NCI-H510A treated with DMSO at 0.1 percent for 48 hours (cell line): ENCODE measurements at places on chromosomes 2 and 18.

DNA sequence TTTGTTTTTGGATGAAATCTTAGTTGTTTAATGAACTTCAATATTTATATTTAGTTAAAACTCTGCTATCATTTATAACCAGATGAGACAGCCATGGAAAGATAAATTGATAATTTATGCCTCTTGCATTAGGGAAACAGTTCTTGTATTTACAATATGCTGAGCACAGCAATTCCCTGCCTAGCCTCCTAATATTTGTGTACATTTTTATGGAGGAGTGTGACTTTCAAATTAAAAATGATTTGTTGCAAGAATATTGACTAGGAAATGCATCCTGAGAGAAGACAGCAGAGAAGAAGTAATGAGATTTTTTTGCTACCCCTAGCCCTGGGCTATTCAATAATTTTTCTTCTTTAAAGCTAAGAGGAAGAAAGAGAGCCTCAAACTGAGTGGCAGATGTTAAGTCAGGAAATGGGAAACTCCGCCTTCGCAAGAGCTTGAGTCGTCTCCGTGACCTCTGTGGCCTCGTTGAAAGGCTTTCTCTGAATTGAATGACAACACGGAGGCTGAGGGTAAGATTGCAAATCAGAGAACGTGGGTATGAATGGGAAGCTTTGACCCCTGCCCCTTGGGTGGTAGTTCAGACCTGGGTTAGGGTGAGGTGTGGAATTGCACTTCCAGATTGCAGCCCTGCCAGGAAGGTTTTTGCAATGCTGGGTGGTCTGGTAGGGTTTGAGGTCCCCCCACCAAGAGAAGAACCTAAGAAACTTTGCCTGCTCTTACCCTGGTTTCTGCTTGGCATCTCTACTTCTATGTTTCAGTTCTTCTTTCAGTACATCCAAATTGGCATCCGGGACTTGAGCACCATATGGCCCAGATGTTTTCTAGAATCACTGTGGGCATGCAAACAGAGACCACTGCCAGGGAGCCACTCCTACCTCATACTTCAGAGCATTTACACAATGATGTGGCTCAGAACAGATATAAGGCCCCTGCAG is 210.3 kb upstream of the RBMS1 start:
- peak; percentile 20 for DNase-seq

DNA sequence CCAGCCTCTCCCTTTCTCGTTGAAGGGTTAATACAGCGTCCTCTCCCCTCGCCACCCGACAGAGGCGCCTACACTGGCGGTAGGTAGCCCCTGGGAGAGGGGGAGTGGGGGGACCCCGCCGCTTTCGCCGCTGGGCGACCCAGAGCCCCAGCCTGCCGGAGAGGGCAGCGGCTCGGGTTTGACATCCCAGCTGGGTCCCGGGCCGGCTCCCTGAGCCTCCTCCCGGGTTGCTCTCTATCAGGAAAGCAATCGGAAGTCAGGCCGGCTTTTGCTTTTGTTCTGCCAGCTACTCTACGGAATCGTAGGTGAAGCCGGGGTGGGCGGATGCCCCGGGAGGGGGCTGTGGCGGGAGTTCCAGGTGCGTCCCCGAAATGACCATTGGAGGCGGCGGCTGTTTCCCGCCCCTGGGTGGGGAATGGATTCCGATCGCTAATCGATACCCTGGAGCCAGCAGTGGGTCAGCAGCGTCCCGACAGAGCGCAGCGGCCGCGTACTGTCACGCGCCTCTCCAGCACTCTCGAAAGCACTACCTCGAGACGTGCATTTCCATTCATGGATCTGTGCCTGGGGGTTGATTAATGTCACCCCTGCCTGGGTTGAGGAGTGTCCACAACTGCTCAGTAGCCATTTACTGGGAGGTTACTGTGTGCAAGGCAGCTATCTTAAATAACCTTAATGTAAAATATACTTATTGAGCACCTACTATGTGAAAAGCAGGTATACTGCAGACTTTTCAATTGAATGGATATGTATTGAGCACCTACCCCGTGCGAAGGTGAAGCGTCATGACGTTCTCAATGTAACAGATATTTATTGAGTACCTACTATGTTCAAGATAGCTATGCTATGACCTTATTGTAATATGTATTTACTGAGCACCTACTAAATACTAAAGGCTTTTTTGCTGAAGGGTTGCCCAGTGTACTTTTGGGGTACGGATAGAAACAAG is 1.1 kb downstream of the MAPK4 start:
- DNase-seq: peak; percentile 34

- no peak for DNase-seq
Measured at GRCh38 chr2:45849491-45850283, 198.2 kb downstream of the PRKCE start.

GRCh38 chr2:148817210-148817708 is 57.8 kb upstream of the KIF5C start:
- peak; percentile 4 for DNase-seq

DNA sequence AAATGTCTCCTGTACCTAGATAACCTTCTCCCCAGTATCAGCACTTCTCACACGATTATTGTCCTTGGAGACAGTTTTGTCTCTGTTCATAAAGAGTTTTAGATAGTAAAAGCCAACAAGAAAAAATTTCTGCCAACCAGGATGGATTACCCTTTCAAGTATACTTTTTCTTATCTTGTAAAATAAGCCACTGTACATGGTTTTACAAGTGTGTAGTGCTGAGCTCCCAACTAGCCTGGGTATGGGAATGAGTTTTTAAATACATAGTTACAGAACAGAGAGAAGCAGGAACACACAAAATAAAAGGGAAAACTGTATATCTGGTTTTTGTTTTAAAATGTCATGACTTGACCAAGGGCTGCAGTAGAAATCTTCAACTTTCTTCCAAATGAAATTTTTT is 76.7 kb downstream of the C18orf54 start:
- no peak for DNase-seq

GRCh38 chr2:12675801-12676200 is 40.9 kb upstream of the TRIB2 start:
- no peak for DNase-seq

DNA sequence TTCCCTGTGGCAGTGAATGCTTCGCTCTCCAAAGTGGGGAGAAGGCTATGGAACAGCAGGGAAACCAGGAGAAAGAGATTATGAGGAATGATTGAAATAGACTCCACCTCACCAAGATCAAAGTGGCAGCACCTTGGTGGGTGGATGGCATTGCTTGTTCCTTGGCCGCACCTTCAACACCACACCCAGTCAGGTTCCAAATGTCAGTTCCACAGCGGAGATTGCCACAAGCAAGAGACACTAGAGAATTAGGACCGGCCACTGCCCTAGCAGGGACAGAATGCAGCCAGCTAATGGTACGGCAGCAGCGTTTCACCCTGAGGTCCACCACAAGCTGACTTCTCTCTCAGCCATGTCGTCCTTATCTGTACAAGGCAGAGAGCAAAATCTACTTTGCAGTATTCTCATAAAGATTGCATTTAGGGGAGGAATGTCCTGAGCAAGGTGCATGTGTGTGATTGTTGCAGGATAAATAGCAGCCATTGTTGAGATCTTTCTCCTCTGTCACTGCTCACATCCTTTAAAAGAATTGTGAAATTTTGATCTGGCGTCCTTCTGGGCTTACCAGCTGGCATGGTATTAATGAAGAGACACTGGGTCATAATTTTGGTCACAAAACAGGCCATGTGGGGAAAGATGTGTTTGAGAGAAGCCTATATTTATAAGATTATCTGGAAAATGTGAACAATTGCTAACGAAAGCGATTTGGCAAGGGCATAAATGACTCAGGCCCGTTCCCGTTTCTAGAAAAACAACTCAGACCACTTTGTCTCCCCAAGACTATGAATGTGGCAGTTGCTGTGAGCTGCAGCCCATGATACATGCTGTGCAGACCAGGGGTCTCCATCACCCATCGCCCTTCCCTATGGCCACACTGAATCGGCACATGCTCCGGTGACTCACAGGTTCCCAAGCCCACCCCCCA is 228.6 kb upstream of the ID2 start:
- DNase-seq: no peak

DNA sequence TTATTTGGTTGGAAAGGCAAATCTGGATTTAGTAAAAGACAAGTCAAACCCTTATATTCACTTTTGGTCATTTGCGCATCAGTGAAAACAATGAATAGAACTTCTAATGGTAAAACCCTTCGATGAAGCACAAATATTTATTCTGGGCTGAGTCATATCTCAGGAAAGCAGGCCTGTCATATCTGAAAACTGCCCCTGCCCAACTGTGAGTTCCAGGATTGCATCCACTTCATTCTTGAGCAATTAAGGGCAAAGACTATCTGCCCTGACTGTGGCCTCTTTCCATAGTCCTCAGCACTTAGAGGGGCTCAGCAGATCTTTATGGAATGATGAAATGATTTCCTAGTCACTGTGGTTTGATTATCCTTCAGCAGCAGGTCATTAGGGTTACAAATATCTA is 795.2 kb upstream of the ID2 start:
- DNase-seq: no peak

DNA sequence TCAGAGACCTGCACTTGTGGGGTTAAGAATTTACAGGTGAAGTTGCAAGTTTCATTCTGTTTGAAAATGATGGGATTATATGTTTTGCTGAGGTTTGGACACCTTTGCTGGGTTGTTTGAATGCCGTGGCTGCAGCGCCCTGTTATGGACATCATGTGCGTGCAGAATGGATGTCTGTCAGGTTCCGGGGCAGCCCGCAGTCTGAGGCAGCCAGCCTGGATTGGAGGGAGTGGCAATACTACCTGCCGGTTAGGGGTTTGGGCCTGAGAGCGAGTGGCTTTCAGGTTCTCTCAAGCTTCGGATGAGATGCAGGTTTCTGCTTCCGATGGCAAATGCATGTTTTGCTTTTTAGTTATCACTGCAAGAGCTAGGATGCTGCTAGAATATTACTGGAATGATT is 1.1 kb downstream of the CASP8 start:
- no peak for DNase-seq

GRCh38 chr2:169452080-169452479 is 27.2 kb upstream of the BBS5 start:
- peak; percentile 18 for DNase-seq

- no peak for DNase-seq
Measured at GRCh38 chr2:69495861-69496260, 58.6 kb upstream of the NFU1 start.

- DNase-seq: no peak
Measured at GRCh38 chr2:1556776-1557466, 143.7 kb downstream of the TPO start.

- DNase-seq: no peak
Measured at GRCh38 chr2:134393075-134393461, 139.2 kb downstream of the MGAT5 start.

DNA sequence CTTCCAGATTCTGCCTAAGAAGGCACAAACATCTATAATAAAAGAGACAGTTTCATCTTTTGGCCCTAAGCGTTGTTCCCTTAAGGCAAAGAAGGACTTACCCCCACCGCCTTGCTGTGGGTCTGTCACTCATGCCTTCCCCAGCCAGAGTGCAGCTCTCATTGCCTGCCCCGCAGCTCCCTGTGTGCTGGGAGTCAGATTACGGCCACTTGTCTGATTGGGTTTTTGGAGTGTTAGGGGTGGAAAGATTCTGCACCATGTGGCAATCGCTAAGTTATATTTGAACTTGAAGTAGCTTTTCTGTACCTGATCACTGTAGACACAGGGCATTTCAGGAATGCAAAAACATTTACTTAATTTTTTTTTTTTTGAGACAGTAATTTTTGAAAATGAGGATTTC is at the start of gene AQP4:
Gene AQP4 (minus strand): TSS at position 151 of the 400 bp plus-strand sequence. CDS start 18 bp downstream, at position 133.
- DNase-seq: peak; percentile 22

DNA sequence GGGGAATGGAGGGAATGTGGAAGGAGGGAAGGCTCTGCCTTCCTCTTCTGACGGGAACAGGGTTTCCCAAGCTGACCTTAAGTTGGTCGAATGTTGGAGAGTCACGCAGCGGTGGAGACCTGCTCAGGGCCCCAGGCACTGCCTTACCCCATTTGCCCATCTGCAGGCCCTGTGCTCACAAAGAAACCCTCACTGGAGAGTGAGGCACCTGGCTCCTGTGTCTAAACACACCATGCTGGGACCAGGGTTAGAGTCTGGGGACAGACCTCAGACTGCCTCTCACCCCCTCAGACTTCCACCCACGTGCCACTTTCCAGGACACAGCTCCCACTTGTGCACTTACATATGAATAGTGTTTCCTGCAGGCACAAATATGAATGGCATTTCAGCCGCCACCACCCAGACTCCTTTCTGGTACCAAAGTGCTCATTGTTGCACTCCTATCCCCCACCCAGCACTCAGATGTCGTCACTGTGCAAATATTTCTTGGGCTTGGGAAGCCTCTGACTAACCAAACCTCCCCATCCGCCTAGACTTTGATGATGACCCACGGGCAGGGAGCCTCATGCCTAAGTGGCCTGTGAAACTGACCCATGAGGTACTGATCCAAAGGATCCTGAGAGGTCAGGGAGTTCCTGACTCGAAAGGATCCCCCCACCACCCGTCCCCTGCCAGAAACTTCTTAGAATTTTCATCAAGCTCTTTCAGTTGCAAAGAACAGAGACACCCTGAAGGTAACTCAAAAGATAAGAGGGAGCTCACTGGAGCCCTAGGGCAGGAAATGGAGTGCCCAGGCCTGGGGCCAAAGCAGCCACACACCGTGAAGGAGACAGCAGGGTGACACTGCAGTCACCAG is 78.3 kb downstream of the STPG4 start:
- no peak for DNase-seq

GRCh38 chr18:62651276-62652056 is 63.9 kb upstream of the PHLPP1 start:
- no peak for DNase-seq

- DNase-seq: no peak
Measured at GRCh38 chr2:240618776-240619175, 6.5 kb upstream of the GPR35 start.

- DNase-seq: no peak
Measured at GRCh38 chr2:226903179-226903578, 67.3 kb downstream of the RHBDD1 start.
